ENCODE measurements at places on chromosomes 7 and 10.
A peak's percentile ranks its signal among the peaks of the same experiment; 100 is the strongest.

DNA sequence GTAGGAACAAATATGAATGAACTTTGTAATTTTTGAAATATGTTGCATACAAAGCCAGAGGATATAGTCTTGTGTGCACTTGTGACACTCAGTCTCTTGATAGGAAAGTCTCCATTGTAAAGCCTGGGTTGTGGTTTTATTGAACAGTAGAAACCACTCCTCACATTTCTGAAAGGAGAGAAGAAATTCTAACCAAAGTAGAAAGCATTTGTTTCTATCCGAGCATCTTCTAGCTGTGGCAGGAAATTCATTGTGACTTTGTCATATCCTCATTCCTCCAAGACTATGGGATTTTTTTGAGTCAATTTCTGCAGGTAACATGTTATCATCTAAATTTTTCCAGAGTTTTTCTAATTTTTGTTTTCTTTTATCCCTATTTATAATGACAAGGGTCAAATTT, 55.5 kb upstream of the NCF1 start:
- DNase-seq = no peak

DNA sequence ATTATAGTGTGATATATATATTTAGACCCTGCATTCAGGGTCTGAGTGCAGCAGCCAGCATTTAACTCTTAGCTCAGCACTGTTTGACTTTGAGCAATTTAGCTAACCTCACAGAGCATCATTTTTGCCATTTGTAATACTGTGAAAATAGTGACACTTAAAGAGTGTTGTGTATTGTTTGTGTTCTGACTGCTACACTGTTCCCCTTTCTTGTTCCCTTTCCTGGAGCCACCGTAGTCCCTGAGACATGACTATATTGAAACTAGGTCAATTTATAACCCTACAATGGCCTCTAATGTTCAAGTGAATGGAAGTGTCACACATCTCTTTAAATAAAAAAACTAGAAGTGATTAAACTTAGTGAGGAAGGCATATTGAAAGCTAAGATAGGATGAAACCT, 20.3 kb upstream of the CD36 start:
- DNase-seq = no peak

DNA sequence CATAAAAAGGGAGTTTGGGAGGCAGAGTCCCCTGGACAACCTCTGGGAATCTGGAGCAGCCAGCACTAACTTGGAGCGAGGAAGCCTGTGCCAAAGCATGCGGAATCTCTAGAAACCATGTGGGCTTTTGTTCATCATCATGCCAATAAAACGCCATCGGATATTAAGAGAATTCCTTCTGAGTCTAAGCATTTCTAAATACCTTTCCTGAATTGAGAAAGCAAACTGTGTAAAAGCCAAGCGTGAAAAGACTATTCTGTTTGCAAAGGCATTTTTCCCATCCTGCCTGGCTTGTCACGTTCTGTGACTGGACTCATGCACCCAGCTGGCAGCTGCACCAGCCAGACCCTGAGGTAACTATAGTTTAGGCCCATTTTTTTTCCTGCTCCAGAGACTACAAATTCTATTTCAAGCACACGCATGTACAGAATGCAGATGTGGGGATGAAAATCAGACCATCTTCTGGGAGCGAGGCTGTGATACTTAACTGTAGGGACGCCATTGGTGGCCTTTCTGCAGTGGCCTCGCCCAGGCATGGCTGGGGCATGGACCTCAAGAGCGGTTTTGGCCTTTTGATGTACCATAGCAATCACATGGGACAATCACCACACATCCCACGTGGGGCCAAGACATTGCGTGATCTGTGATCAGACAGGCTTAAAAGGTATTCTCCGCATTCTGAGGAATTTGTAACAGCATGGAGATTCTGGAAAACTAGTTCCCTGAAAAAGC, 218.9 kb downstream of the KIAA1217 start:
- no peak for DNase-seq

- no peak for DNase-seq
Measured at GRCh38 chr10:62772186-62772974, 32.1 kb upstream of the ADO start.

DNA sequence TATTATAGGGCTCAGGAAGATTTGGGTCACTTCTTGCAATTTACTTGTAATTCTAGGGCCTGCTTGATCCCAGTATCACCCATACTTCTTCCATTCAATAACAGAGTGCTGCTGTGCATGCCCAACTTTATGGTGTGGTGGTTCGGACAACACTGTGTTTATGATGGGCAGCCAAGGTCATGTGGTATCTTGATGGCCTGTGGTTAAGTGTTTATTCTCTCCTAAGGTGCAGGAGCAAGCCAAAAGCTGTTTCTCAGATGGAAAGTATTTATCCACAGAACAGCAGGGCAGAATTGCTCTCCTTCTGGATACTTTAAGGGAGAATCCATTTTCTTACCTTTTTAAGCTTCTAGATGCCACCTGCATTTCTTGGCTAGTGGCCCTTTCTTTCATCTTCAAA, 433.8 kb downstream of the SH2D4B start:
- DNase-seq = no peak

GRCh38 chr10:61896854-61897661, 4.4 kb upstream of the ARID5B start:
- no peak for DNase-seq

DNA sequence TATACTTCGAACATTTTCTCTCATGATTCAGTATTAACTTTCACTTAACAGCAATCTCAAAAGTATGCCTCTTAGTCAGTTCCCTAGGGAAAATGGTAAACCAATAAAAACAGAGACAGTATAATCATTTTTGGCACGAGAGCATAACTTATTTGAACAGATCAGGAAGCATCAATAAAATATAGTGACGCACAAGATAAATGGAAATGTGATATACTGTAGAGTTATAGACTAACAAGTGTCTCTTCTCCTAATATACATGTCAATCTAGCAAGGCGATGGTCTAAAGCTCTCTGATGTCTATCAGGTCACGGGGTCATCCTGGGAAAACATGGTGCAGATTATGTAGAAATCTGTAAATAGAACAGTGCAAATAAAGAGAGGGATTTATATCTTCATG, 131.6 kb downstream of the HGF start:
- no peak for DNase-seq

GRCh38 chr10:25811052-25811685, 122.9 kb upstream of the MYO3A start:
- no peak for DNase-seq

GRCh38 chr7:114885836-114886235, 36.1 kb upstream of the MDFIC start:
- DNase-seq = no peak

DNA sequence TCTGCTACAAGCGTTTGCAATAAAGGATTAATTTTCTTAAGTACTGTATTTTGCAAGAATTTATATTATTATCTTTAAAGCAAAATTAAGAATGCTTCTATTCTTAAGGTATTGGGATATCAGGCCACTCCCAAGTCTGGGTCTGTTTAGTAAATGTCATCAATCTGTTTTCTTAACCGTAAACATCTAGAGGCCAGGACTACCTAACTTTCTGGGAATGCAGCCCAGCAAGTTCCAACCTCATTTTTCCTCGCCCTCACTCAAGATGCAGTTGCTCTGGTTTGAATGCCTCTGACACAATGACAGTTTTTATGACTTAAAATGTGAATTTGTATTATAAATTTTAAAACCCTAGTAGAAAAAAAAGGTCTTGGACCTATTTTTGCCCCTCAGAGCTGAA, 143.5 kb downstream of the INHBA start:
- no peak for DNase-seq

GRCh38 chr7:91596287-91596686, 284.2 kb downstream of the MTERF1 start:
- no peak for DNase-seq

DNA sequence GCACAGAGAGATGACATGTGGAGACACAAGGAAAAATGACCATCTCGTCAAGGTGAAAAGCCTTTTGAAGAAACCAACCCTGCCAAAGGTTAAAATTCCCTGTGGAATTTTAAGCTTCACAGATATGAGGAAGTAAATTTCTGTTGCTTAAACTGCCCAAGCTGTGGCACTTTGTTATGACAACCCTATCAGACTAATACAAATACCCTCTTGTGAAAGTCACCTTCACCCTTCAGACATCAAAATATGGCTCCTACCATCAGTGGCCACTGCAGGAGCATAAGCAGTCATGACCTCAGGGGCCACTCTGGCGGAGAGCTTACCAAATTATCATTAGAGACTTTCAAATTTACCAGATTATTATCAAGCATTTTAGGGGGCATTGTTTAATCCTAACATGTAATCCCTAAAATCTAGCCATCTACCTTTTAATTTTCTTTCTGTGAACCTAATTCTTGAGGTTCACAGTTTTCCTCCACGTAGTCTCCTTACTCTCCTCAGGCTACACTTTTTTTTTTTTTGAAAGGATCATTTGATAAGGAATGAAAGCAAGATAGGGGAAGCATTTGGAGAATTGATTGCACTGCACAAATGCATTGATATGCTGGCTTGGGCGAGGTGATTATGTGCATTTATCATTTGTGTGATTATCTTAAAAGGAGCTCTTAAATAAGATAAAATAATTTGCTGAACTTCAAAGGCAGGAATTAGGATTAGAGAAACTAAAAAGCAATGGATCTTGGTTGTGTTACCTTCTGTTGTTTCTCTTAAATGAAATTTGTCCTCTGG, 90.3 kb downstream of the TMEM168 start:
- DNase-seq = no peak

DNA sequence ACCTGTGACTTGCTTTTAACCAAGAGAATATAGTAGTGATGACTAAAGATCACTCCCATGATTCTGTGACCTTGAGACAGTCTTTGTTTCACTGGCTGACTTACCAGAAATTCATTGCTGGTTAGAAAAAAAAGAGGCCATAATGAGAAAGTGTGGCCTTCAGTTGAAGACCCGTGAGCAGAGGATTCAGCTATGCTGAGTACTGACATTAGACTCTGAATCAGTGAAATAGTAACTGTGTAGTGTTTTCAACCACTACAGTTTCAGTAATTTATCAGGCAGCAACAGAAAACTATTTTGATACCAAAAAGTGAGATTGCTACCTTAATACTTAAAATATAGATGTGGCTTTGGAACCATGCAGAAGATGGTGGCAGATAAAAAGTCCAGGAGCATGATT, 298.0 kb upstream of the KCND2 start:
- DNase-seq = no peak

GRCh38 chr7:20200971-20201370, 16.2 kb downstream of the MACC1 start:
- DNase-seq = no peak

GRCh38 chr7:84638339-84638697, 443.7 kb upstream of the SEMA3A start:
- DNase-seq = no peak

- DNase-seq = no peak
Measured at GRCh38 chr7:65475040-65475726, 101.5 kb downstream of the ZNF92 start.

GRCh38 chr10:78291722-78292121, 258.1 kb downstream of the RPS24 start:
- no peak for DNase-seq

DNA sequence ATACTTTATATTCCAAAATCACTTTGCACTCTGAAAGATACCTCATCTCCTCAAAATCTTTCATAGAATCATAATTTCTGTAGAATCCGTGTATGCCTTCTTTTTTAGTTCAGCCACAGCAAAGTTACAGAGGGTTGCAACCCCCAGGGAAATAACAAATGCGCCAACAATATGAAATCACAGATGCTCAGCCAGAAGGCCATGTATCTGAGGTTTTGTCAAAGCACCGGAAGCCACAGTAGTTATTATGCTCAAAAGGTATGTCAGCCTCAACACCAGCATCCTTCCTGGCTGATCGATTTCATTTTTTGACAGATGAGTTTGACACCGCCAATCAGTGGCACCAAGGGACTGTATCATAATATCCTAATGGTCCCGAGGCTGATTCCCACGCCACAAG, 204.1 kb downstream of the KCNMA1 start:
- no peak for DNase-seq

DNA sequence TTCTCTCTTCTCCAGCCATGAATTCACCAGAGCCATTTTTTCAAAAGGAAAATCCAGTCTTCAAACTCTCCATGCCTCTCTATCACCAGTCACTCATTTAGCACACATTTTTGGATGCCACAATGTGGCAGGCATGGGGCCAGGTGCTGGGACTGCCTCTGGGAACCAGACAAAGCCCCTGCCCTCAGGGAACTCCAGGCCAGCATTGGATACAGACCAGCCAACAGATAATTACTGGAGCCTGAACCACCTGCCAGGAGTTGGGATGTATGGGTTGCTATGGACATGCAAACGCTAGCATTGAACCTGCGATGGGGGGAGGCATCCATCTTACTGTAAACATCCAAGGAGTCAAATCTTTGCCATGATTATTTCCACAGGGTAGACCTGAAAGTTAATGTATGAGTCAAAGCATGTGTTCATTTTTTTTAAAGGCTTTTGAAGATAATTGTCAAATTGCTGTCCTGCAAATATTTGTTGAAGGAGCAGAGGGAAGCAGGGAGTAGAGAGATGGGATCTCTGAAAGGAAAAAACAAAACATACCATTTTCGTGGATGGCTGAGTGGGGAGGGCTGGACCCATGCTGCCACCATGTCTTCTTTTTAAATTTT, 43.2 kb downstream of the SRRM3 start:
- no peak for DNase-seq

- DNase-seq = peak; percentile 13
Measured at GRCh38 chr7:87876869-87877234, 559 bp downstream of the DBF4 start.

- DNase-seq = no peak
Measured at GRCh38 chr10:115129752-115130151, 36.6 kb downstream of the ATRNL1 start.

DNA sequence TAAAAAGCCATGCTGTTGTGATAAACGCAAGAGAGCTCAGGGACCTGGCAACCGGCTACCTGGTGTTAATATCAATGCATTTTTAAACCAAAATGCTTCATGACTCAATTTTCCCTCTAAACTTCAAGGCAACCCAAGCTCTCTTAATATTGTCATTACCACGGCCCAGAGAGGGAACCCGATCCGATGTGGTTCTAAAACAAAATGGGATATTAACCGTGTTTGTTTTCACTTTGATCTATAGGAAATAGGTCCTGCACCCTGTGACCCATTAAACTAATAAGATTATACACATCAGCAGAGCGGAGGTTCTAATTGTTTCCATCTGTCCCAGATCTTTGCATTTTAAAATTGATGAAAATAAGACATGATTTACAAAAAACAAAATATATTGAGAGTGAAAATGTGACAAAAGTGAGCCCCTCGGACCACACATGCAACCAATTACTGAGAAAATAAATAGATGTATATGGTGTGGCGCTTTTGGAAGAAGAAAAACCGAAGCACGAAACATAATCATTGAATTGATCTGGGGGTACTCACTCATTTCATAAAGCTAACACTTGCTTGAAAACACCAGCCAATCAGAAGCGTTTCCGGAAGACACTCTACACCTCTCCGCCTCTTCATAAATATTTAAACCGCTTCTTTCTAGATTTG, 290.3 kb upstream of the NFE2L3 start:
- no peak for DNase-seq
